ENCODE measurements at places on chromosomes 7 and 10.

GRCh38 chr10:114801411-114801813 is 20.2 kb upstream of the FHIP2A start:
- DNase-seq, result no peak

GRCh38 chr10:118823256-118823907 is 68.6 kb upstream of the CACUL1 start:
- no peak for DNase-seq

DNA sequence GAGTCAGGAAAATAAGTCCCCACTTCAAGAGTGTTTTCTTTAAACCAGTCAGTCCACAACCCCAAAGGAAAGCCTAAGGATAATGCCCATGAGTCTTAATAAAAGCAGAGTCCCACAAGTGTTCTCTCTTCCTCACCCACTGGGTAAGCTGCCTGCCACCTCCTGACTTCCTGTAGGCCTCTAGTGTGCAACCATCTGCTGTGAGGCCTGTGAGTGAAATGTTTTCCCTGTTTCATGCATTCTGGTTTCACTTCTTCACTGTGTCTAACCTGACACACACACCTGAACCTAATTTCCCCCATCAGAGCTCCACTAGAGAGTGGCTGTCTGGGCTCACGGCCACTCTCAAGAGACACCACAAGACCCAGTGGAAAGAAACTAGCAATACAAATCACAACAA is 38.9 kb upstream of the GDF10 start:
- no peak for DNase-seq

DNA sequence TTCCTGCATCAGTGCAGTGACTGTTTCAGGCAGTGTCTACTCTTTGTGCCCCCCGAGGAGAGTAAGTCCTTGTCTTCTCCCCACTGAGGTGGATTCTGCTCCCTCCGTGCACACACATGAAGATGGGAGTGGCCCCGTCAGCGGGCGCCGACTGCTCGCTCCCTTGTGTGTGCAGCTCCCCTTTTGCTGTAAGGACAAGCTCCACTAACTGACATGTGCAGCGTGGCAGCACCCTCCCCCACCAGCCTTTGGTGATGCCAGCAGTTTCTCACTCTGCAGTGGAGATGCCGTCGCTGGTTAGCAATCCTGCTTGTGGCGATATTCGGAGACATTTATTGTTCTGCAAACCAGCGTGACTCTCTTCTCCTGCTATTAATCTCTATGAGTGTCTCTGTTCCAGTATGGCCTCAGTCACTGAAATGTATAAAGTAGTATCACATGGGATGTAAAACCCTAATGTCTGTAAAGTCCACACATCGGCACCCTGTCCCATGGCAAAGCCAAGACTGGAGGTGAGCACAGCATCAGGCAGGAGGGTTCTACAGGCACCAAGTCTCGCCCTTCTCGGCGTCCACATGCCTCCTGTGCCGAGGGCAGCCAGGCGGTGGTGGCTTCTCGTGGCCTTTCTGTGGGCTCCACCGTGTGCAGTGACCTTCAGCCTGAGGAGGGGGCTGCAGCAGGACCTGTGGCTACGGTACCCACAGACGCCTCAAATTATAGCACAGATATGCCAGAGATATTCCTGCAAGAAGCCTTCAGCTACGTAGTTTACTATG is 202.7 kb downstream of the EBF3 start:
- DNase-seq, result no peak

GRCh38 chr7:28155019-28155660 is 25.5 kb downstream of the JAZF1 start:
- no peak for DNase-seq

- no peak for DNase-seq
These were observed 77.4 kb downstream of the ZNF365 start for GRCh38 chr10:62451611-62451975.

GRCh38 chr10:88458209-88458608 is 124.9 kb downstream of the RNLS start:
- no peak for DNase-seq

GRCh38 chr10:117568334-117568733 is 25.8 kb downstream of the EMX2 start:
- DNase-seq, result no peak

DNA sequence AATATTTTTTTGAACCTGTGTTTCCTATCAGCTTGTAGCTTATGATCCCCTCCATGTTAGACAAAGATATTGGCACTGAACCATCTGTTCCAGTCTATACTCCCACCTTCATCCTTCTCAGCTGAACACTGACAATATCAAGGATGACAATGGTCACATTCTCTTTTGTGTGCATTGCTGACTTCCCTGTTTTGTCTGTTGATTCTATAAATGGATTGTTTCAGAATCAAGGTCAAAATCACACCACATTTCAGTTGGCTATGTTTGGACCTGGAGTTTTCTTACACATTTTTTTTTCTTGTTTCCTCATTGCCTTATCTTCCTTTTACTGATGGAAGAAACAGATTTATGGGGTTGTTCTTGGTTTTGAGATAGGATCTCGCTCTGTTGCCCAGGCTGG is 11.3 kb upstream of the SMURF1 start:
- no peak for DNase-seq

DNA sequence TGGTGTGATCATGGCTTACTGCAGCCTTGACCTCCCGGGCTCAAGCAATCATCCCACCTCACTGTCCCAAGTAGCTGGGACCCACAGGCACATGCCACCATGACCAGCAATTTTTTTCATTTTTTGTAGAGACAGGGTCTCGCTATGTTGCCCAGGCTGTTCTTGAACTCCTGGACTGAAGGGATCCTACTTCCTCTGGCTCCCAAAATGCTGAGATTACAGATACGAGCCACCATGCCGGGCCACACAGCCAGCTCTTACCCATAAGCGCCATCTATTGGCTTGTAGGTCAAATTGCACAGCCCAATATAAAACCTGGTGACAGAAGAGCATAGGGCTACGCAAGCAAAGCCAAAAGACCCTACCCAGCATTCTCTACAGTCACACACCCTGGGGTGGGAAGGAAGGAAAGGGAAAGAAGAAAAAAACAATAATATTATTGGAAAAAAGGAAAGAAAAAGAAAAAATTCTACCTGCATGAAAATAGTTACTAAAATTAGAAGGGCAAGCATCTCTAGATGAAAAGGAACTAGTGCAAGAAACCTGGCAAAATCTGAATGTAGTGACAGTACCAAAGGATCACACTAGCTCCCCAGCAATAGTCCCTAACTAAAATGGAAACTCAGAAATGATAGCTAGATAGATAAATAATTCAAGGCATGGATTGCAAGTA is 29.4 kb upstream of the AMPH start:
- DNase-seq, result no peak

All from amygdala (tissue), 56 donors.